Placental pericyte (primary cell): ENCODE measurements at places on chromosomes 6 and 20. TPM values are rescaled to one million over a fixed set of nuclear protein-coding genes. Genes with fewer than 3 reads are reported as not detected.

PPIL4 gene
- 31.2 and 33.7 TPM in 2 replicates for total RNA-seq

SCAND1 gene
- total RNA-seq, result 61.1 and 80.8 TPM in 2 replicates

ARFGEF3 gene
- total RNA-seq, result under 0.01 and 0.22 TPM in 2 replicates

RAMACL gene
- total RNA-seq, result 0.72 and 3.1 TPM in 2 replicates

OPRM1 gene
- total RNA-seq, result not detected in 2 replicates

CCN6 gene
- not detected in 2 replicates for total RNA-seq

SLC35D3 gene
- total RNA-seq, result 0.14 TPM in 1 of 2 replicates, not detected in the other

KIF13A gene
- total RNA-seq, result 35.7 and 47.0 TPM in 2 replicates
